ENCODE measurements at places on chromosomes 6 and 20.
A peak's percentile ranks its signal among the peaks of the same experiment; 100 is the strongest.

GRCh38 chr6:77816766-77817270, 164.0 kb downstream of the MEI4 start:
- DNase-seq: no peak

GRCh38 chr6:46025573-46025972, 9.9 kb upstream of the CLIC5 start:
- DNase-seq: no peak

DNA sequence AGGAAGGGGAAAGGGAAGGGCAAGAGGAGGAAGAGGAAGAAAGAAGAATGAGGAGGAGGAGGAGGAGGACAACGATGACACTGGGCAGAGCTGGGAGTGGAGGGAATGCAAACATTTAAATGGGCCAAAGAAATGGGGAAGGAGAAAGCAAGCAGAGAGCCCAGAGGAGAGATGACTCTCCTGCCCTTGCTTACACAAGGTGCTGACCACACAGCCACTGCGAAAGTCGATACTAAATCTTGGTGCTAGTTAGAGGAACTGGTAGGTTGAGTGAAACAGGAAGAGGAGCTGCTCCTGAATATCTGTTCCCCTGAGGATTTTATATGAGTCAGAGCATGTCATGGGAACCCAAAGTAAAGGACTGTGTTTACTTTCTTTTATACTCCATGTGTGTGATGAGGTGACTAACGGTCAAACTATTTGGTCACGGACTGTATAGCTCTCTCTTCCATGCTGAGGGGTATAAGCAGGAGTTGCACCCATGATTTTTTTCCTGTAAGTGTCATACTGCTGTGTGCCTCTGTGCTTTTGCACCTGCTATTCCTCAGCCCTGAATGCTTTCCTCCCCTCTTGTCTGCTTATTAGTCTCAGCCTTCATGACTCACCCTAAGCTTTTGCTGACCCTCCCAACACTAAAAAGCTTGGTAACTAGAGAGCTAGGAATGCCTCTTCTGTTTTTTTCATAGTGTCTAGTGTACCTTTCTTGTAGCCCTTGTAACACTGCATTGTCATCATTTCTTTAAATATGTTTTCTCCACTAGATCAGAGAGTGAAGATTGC, 9.5 kb upstream of the PAQR8 start:
- peak; percentile 88 for DNase-seq

DNA sequence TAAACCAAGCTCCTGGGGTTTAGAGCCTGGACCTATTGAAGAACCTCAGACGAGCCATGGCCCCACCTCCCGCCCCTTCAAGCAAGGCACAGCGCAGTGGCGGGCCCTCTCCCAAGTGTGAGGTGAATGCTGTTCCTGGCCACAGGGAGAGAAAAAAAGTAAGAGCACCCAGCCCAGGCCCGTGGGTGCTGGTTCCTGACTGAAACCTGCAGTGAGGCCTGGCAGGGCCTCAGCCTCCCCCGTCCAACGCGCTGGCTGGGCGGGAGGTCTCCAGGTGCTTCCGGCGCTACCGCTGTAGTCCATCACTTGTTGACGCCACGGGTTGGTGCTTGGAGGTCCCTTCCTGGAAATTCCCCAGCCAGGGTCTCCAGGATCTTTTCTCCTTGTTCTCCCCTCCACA, 5.5 kb upstream of the FAM83C start:
- DNase-seq: no peak

- DNase-seq: no peak
Measured at GRCh38 chr6:45813943-45814342, 201.7 kb downstream of the CLIC5 start.

DNA sequence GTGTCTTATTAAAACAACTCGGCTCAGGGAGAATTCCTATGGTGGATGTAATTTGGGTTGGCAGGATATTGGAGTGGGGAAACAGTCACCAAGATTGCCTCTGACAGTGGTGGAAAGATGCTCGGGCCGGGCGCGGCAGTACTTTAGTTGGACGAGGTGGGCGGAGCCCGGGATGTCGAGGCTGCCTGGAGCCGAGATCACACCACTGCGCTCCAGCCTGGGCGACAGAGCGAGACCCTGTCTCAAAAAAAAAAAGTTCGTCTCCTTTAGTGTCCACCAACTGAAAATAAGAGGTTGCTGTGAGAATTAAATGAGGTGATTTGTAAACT, 621 bp downstream of the NOL7 start:
- DNase-seq: no peak

DNA sequence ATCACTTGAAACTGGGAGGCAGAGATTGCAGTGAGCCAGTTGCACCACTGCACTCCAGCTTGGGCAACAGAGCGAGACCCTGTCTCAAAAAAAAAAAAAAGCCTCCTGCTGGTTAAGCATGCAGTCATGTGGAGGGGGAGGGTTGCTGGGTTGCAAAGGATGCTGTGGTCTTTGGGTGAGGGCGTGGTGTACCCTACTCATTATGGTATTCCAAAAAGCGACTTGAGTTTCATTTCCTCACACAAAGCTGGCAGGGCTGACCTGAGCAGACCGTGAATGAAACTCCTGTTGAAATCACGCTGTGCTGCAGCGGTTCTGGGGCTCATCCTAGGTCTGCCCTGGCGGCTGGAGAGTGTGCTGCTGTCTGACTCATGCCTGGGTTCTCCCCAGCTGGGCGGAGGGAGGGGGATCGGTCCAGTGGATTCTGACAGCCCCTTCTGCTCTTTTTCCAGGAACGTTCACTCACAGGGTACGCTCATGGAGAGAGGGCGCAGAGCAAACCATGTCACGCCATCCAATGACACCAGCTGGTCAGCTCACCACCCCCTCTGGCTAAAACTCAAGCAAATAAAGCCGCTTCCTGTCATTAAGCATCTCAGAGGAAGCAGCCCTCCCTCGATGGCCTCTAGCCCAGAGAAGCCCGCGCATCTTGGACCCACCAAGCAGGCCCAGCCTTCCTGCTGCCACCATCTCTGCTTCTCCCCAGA, 166.2 kb downstream of the SCML4 start:
- DNase-seq: peak; percentile 48

GRCh38 chr6:95790787-95791186, 213.5 kb downstream of the MANEA start:
- DNase-seq: no peak

DNA sequence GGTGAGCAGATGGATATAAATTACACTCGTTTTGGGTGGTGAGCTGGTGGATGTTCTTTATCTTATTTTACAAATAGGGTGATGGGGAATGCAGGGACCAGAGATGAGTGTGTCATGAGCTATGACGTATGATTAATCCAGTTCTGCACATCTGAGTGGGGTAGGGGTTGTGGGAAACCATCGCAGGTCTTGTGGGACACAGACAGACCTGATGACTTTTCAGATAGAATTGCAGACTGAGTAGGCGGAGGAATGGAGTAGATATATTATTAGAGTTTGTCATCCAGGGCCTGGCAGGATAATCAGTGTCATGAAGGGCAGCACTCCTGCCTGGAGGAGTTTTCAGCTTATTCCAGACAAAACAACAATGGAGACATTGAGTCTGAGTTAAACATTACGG, 12.9 kb upstream of the DSP start:
- no peak for DNase-seq

DNA sequence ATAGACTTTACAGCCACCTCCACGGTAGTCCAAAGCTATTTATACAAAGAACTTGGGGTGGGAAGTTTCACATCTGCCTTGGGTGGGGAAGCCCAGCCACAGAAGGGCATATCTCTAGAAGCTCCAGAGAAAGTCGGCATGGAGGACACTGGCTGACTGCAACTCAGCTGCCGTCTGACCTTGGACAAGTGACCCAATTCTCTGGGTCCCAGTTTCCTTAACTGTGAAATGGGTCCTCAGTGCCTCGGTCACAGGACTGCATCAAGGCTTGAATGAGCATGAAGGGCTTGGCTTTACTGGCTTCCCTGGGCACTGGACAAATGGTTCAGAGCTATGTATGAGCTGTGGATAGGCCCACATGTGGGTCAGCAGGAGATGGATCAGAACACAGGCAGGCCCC, 58.6 kb downstream of the NOL4L start:
- no peak for DNase-seq

DNA sequence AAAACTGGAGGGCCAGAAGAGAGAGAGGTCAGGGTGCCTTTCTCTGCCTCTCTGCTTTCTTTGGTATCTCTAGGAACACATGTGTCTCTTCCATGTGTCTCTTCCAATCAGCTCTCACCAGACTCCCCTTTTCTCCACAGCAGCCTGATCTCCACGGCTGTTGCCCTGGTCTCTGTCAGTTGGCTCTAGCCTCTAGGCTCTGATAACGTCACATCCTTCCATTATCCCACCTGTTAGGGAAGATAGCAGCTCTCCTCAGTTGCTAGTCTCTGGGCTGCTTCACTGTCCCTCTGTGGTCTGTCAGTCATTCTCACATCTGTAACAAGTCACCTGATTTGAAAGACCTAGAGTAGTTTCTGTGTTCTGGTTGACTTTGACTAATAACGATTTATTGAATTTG, 80.2 kb downstream of the PLCB4 start:
- no peak for DNase-seq

- no peak for DNase-seq
Measured at GRCh38 chr20:32920066-32920465, 61.3 kb downstream of the EFCAB8 start.

DNA sequence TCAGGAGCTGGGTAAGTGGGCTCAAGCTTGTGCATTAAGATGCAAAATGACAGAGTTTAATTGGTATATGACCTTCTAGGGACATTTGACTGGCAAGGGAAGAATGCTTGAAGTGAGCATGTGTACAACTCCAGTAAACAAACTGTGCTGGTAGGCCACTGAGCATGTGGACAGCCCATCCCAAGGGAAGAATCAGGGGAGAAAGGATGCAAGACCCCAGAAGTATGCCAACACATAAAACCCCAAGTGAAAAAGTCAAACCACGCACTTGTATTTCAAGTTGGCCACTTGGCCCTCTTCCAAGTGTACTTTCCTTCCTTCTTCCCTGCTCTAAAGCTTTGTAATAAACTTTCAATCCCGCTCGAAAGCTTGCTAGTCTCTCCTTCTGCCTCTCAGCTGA, 10.4 kb upstream of the THBD start:
- no peak for DNase-seq

GRCh38 chr6:130775411-130776012, 51.7 kb upstream of the SMLR1 start:
- no peak for DNase-seq

DNA sequence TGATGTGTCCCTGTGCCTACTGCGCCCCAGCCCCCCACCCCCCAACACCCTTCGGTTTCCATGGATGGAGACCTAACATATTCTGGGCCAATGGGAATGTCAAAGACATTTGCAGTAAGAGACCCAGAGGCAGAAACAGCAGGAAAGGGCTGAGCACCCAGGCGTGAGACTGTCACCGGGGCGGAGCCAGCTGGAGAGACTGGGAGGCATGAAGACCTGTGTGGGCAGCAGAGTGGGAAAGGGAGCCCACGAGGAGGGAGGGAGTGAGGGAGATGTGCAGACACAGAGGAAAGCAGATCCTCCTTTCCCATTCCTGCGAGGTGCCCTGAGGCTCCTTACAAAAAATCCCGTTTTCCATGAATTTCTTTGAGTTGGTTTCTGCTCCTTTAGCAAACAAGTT, 150.2 kb downstream of the FOXC1 start:
- DNase-seq: no peak

GRCh38 chr6:2891768-2892170, 11.3 kb downstream of the SERPINB9 start:
- no peak for DNase-seq

- DNase-seq: no peak
Measured at GRCh38 chr6:39365281-39366074, 43.0 kb upstream of the KCNK16 start.

- DNase-seq: no peak
Measured at GRCh38 chr6:166586424-166587156, at the start of gene RAMACL. Gene RAMACL (minus strand): TSS chr6:166586678. CDS start chr6:166586477, 201 bp downstream.

DNA sequence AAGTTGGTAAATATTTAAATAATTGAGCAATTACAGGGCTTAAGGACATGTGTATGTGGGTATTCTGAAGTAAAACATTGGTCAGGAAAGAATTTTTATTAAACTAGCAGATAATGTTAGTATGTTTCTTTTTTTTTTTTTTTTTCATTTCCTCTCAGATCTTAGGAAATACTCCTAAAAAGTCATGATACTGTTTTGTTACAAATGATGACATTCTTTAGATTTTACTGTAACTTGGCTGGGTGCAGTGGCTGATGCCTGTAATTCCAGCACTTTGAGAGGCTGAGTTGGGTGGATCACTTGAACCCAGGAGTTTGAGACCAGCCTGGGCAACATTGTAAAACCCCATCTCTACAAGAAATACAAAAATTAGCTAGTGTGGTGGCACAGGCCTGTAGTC, 41.5 kb downstream of the CDC40 start:
- no peak for DNase-seq

DNA sequence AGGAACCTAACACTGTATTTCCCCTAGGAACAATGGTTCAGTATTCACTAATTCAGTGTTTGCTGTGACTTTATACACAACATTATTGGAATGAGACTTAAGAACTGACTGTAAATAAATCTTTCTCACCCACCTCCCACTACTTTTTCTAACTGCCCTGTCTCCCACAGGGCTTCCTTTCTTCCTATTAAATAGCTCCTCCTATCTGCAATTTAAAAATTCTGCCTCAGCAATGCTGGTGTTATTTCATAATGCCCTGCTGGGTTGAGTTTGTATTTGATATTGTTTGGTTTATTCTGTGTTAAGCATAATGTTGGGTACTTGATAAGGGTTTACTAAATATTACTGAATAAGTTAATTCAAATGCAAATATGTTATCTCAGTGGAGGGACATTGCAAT, 573.1 kb upstream of the RNF217 start:
- no peak for DNase-seq

DNA sequence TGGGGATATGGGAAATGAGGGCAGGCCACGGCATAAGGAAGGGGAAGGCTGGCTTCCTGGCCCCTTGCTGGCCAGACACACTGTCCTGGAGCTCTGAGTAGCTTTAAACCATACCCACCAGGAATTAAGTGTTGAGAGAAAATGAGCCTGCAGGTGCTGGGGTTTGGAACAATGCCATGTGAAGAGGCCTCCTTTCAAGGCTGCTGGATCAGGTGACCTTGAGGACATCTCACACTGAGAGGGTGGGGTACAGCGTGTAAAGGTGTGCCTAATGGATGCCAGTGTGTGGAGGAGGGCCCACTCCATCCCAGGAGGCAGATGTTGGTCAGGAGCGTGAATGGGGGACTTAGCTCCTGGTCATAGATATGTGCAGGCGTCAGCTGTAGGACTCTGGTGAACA, 74.8 kb upstream of the MLN start:
- DNase-seq: no peak

DNA sequence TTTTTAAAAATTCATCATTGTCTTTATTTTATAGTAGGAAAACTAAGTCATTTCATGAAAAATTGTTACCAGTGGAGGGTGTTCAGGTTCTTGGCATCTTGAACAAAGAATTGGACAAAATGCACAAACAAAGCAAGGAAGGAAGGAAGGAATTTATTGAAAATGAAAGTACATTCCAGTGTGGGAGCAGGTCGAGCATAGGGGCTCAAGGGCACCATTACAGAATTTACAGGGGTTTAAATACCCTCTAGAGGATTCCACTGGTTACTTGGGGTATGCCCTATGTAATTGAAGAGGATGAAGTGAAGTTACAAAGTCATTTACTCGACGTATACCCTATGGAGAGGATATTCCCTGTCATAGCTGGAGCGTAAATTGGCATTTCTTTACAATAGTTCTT, 37.4 kb upstream of the HDAC2 start:
- no peak for DNase-seq

Measured in fibroblast of the conjunctiva (primary cell).